ENCODE measurements at places on chromosomes 2 and 18.

GRCh38 chr2:37322368-37322767, 2.3 kb downstream of the PRKD3 start:
- no peak for DNase-seq

GRCh38 chr2:11123856-11124759, 31.2 kb upstream of the SLC66A3 start:
- DNase-seq, result peak; percentile 52

DNA sequence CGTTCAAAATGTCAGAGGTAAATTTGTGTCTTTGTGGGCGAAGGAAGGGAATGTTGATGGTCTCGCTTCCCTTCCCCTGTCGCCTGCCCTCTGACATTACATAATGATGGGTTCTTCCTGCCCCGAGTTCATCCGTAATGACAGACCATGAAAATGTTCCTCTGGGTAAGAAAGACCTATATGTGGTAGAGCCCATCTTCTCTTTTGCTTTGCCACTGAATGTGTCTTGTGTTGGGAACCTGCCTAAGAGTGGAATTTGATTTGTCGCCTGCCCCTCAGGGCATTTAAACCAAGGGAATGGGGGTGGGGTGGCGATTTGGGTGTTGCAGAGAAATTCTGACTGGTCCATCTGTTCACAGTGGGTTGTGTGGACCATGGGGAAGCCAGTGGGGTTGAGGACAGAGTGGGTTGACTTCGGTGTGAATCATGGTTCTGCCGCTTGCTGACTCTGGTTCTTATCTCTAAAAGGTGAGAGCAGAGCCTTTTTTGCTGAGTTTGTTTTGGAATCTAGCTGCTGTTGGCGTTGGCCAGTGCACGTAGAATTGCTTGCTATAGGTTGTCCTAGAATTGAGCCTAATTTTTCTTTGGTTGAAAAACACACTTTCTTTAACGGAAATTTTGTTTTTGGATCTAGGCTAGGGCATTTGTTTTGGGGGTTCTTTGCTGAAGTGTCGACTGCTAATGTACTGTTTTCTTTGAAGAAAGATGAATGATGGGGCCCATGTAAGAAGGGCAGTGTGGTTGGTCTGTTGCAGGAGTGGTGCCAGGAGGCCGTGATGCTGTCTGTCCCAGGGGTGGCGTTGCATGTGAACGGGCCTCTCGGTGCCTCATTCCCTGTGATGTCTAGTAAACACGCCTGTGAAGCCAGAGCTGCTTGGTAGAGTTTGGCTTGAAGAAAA, 1.3 kb downstream of the INPP4A start:
- peak; percentile 47 for DNase-seq

- DNase-seq, result no peak
These were observed 585.7 kb upstream of the GCFC2 start for GRCh38 chr2:76296438-76296837.

GRCh38 chr18:77006305-77007175, 126.0 kb downstream of the MBP start:
- no peak for DNase-seq

GRCh38 chr2:15303874-15304273, 257.3 kb downstream of the NBAS start:
- DNase-seq, result no peak

- no peak for DNase-seq
These were observed 41.0 kb downstream of the GLI2 start for GRCh38 chr2:120776649-120777048.

DNA sequence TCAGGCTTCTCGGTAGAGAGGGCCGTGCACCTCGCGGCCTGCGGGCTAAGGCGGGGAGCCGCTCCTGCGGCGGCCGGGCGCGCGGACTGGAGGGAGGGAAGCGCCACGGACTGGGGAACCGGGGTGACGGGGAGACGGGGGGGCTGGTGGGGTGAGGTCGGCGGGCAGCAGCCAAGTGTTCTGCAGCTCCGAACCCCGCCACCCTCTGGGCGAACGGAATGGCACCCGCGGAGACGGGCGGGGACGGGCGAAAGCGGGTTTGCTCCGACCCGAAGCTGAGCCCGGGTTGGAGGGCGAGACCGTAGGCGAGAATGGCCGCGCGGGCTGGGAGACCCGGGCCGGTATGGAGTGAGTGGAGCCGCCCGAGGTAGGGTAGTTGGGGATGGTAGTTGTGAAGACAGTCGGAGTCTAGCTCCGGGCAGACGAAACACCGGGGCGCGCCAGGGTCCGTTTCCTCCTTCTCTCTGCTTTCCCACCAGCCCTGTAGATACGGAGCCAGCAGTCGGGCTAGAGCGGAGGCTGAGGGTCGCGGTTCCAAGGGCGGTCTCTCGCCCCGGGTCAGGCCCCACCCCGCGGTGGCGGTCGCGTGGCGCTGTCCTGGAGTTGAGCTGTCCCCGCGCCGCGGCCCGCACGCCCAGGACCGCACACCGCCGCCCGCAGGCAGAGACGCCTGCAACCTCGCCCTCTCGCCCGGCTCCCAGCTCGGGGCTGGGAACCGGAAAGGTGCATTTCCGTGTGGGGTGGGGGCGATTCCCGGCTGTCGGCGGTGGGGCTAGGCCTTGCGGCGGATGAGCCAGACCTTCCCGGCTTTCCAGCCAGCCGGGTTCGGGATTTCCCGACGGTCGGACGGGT, 160.3 kb upstream of the SIX2 start:
- DNase-seq, result no peak

DNA sequence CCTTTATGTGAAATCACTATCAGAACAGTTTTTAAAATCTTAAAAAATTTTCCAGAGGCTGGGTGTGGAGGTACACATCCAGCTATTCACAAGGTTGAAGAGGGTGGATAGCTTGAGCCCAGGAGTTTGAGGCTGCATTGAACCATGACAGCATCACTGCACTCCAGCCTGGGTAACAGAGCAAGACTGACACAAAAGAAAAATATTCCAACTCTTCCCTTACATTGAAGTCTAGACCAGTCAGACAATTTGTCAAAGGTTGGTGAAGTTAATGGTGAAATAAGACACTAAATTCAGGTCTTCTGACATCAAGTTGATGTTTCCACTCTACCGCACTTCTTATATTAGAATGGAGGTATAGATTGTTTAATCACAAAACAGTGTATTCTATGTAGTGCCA, 52.8 kb downstream of the HYCC2 start:
- no peak for DNase-seq

DNA sequence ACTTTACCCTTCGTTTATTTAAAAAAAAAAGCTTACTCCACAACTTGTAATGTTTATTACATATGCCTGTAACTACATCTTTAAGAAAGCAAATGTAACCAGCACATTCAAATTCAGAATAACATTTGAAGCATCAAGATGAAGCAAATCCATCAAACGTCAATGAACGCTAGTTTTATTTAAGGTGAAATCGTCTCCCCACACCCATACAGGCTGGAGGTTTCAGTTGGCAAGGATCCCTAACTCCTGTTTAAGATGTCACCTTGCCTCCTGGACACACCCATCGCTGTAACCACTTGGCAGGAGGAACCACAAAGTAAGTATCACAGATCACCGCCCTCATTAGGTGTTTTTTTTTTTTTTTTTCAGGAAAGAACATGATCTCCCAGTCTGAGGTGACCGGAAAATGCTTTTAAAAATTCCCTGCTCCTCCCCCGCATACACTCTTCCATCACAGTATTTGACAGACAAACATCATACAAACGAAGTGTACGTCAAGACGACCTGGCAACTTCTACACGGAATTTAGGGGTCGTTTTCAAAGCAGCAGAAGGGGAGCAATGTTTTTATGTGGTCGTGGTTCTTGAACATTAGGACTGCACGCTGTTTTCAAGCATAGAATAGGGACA, 19.7 kb upstream of the STPG4 start:
- peak; percentile 11 for DNase-seq

GRCh38 chr2:64635976-64636911, 17.5 kb downstream of the SERTAD2 start:
- no peak for DNase-seq

GRCh38 chr18:37019157-37019827, 190.4 kb downstream of the KIAA1328 start:
- no peak for DNase-seq

DNA sequence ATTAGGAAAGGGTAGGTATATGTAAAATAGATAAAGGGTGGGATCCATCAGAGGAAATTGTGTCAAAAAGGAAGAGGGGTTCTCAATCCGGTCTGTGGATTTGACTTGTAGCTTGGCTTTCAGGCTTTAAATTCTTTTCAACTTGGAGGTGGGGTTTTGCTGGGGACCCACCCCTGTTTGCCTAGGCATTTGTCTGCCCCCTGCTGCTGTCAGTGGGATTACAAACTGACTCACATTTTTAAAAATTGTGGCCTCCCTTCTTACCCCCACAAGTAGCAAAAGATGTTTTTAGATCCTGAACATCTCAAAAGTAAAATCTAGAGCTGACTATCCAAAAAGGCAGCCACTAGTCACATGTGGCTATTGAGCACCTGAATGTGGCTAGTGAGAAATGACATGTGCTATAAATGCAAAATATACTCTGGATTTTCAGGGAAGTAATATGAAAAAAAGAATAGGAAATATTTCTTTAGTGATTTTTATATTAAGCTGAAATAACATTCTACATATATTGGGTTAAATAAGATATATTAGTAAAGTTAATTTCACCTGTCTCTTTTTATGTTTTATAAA, 178.9 kb downstream of the GFPT1 start:
- DNase-seq, result no peak

DNA sequence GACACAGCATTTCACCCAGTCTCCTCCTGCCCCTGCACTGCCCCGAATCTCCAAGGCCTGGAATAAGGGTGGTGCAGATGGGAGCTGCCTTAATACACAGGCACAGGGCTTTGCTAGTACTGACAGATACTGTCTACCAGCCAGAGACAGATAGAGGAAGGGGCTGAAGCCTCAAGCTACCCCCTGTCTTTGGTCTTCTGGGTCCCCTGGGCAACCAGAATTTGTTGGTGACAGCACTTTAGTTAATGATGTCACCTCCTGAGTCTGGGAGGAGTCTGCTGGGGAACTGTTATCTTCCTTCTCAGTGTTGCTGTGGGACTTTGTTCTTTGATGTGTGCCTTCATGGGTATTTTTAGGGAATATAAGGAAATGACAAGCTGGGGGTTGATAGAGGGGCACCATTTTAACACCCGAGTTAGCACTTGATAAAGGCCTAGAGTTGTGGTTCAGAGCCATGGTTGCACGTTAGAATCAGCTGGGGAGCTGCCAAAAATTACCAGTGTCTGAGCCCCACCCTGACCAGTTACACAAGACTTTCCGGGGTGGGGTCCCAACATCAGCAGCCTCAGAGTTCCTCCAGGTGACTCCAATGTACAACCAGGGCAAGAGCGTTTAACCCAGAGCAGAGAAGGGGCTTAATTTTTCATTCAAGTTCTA, 136.8 kb downstream of the SMAD7 start:
- no peak for DNase-seq

DNA sequence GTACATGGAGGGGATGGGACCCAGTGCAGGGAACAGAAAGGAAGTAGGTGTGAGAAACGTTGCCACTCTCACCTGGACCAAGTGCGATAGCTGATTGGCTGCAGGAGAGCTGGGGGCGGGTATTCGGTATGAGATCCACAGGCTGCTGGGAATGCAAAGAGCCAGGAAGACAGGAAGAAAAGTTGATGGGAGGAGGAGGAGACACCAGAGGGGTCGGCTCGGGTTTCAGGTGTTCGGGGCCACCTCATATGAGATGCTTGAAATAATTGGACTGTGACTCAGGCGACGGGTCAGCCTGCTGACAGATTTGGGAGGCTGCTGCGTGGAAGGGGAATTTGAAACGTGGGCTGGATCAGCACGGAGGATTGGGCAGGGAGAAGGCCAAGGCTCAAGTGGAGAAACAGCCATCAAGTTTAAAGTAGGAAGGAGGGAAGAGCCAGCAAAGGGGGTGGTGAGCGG, 65.1 kb downstream of the MRPS9 start:
- no peak for DNase-seq

- no peak for DNase-seq
These were observed 19.1 kb upstream of the INO80D start for GRCh38 chr2:206105038-206105437.

DNA sequence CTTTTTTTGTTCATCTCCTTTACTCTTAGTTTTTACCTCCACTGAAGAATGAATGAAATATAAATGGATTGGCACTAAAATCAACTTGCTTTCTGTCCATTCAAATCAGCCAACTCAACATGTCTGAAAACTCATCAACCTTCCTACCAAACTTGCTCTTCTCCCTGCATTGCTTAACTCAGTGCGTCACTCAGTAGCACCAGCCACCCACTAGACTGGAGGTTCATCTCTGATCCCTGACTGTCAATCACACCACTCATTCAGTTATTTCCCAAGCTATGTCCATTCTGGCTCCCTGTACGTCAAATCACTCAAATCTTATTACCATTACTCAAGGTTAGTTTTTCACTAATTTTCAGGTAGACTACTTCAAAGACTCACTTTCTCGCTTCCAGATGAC, 75.2 kb upstream of the RBMS1 start:
- no peak for DNase-seq

- no peak for DNase-seq
These were observed 15.5 kb downstream of the FBXO11 start for GRCh38 chr2:47890711-47891368.

- DNase-seq, result no peak
These were observed 948.8 kb downstream of the SOCS6 start for GRCh38 chr18:71237641-71238040.

- no peak for DNase-seq
These were observed 36.4 kb downstream of the LANCL1 start for GRCh38 chr2:210440206-210440605.

DNA sequence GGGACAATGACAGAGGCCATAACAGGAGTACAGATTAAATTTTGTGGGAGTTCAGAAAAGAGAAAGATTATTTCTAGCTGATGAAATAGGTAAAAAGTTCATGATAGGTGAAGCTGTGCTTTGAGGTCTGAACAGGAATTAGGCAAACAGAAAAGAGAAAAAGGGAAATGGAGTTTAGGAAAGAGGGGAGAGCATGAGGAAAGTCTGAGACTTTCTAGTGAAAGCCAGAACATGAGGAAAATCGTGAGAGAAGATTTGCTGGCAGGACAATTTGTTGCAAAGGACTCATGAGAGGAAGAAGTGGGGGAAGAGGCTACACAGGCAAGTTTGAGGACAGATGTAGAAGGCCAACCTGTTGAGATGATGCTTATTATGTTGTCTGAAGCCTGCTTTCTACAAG, 6.3 kb upstream of the CHN1 start:
- DNase-seq, result no peak

- no peak for DNase-seq
These were observed 7.7 kb downstream of the HOXD8 start for GRCh38 chr2:176137252-176137580.

DNA sequence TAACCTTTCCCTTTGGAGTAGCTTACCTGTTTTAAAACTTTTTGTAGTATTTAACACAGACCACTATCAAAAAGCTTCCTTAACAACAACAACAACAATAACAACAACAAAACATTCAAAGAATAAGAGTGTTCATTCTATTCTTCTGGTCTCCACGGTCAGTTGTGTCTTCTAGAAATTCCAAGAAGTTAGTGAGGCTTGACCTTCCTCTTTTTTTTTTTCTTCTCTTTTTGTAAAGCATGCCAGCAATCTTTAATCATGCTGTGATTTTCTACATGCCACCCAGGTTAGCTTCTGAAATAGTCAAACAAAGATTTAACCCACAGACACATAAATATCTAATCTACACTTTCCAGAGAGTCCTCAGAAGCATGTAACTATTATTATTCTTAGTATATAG, 28.4 kb upstream of the KLHL14 start:
- DNase-seq, result no peak

Data from stimulated activated naive CD4-positive, alpha-beta T cell treated with Interleukin-2 at 50 U/mL for 16 hours (primary cell).